ENCODE measurements at places on chromosomes 2 and 18.

GRCh38 chr18:61496374-61496773 lies 163.1 kb downstream of the CDH20 start:
- DNase-seq = no peak

- peak; percentile 40 for DNase-seq
These were observed 127.4 kb upstream of the CTDP1 start for GRCh38 chr18:79552140-79552631.

DNA sequence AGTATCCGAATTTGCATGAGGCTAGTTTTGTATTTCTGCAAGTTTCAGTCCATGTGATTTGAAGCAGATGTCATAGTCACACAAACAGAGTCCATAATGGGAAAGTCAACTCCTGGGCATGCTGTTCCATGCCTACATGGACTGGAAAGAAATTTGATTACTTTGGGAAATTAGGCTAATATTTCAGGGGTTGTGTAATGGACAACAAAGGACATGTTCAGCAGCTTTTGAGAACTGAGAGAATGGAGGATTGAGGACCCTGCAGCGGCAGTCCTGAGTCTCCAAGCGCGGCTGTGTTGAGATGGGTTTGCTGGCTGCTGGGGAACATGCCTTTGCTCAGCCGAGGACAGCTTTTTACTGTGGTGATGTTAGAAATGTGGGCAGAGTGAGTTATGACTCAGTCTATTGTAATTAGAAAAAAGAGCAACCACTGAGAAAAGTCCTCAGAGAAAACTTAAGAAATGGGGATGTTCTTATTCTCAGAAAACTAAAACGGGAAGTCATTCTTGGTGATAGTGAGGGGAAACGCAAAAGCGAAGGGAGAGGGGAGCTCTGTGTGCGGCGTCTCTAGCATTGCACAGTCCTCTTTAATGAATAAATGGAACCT lies 149.2 kb downstream of the FAM210A start:
- no peak for DNase-seq

DNA sequence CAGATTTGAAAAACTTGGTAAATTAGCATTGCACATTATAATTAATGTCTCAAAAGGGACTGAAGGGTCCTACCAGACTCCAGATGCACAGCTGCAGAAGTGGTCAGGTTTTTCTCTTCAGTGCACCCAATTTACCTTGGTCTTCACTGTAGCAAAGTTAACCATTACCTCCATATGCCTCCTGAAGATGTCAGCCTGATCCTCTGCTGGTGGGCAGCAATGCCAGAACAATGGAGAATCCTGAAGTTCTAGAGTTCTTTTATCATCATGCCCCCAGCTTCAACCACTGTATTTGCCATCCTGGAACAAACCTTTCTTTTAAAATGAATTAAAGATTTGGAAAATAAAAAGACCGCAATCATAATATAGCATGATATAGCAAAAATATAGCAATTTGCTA lies 1774.8 kb upstream of the CELF4 start:
- no peak for DNase-seq

DNA sequence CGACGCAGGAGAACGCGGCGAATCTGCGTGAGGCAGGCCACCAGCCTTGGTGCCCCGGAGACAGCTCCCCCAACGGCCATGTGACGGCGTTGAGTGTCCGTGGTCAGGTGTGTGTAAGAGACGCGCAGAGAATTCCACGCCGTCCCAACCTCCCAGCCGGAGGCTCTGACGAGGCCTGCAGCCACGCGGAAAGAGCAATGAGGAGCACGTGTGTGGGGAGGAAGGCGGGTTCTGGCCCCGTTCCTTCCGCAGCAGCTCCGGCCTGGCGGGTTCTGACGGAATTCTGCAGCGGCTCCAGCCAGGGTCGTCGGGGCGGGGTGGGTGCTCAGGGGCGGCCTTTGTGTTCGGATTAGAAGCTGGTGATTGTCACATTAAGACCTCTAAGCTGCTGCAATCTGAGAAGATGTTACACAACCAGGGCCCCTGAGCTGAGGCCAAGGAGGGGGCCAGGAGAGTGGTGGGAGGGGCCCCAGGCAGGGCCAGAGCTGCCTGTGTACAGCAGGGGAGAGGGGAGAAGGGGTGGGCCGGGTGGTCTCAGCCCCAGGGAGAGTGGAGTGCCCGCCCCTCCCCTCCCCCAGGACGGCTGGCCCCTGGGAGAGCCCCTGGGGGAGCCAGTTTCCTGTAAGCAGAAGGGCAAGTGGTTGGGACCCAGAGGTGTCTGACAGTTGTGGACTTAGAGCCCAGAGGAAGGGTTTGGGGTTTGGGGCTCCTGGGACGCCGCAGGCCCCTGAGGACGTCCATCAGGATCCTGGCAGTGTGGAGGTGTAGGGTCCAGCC lies 5.1 kb upstream of the GAL3ST2 start:
- peak; percentile 61 for DNase-seq
